ENCODE measurements at places on chromosomes 16 and 17.
A peak's percentile ranks its signal among the peaks of the same experiment; 100 is the strongest.

GRCh38 chr16:78778101-78779004 lies 678.9 kb downstream of the WWOX start:
- DNase-seq = no peak

GRCh38 chr16:81967358-81967757 lies 43.9 kb downstream of the SDR42E1 start:
- no peak for DNase-seq

GRCh38 chr17:79210638-79211037 lies 136.0 kb downstream of the ENGASE start:
- no peak for DNase-seq

- DNase-seq = peak; percentile 40
Observed at GRCh38 chr16:66549284-66550131, at the start of gene TK2. TK2 (minus strand) TSS chr16:66550122; CDS start chr16:66550061, 61 bp downstream.

DNA sequence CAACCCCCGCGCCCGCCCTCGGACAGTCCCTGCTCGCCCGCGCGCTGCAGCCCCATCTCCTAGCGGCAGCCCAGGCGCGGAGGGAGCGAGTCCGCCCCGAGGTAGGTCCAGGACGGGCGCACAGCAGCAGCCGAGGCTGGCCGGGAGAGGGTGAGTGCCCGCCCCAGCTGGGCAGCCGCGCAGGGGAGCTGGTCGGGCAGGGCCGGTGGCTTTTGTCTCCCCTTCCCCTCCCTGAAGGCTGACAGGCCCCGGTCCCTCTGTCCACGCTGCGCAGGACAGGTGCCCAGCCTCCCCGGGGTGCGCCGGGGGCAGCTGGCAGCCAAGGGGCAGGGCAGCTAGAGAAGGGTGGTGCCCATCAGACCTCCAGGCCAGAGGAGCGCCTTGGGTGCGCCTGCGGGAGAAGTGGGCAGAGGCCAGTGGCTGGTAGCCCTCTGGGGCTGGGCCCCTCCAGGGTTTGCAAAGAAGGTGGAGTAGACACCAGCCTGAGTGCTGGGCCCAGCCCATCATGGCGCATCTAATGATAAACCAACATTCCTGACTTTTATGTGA lies 278 bp downstream of the ITGB4 start:
- no peak for DNase-seq

DNA sequence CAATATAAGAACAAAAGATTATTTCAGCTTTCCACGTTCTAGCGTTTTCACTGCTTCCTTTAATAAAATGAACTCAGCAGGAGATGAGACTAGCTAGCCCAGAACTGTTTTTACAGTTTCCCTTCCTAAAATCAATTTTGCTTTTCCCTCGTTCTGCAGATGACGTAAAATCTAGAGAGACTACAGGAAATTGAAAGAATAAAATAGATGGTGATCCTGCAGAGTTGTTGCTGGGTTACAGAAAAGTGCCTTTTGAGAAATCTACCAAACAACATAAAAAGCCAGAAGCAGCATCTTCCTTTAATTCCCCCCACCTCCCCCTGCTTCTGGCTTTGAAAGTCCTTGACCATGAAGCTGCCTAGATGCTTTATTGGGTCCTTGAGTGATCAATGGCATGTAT lies 96.8 kb upstream of the CLEC3A start:
- no peak for DNase-seq

GRCh38 chr16:10729104-10730048 lies 14.3 kb upstream of the NUBP1 start:
- DNase-seq = no peak

DNA sequence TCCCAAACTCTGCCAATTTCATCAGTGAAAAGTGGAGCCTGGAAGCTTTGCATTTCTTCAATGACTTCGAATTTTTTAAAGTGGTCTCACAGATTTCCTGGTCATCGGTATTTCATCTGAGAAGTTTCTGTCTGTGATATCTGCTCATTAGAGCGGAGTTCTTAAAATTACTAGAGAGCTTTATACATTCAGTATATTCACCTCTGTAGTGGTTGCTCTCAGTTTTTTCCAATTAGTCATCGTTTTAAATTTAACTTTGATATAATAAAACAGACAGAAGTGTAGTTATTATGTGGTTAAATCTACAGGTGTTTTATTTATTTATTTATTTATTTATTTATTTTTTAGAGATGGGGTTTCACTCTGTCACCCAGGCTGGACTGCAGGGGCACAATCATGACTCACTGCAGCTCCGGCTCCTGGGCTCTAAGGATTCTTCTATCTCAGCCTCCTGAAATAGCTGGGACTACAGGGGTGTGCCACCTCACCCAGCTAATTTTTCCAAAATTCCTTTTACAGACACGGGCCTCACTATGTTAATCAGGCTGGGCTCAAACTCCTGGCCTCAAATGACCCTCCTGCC lies 16.0 kb downstream of the ARHGAP17 start:
- DNase-seq = no peak

- DNase-seq = no peak
Observed at GRCh38 chr17:75832164-75832651, 12.0 kb downstream of the UNC13D start.

DNA sequence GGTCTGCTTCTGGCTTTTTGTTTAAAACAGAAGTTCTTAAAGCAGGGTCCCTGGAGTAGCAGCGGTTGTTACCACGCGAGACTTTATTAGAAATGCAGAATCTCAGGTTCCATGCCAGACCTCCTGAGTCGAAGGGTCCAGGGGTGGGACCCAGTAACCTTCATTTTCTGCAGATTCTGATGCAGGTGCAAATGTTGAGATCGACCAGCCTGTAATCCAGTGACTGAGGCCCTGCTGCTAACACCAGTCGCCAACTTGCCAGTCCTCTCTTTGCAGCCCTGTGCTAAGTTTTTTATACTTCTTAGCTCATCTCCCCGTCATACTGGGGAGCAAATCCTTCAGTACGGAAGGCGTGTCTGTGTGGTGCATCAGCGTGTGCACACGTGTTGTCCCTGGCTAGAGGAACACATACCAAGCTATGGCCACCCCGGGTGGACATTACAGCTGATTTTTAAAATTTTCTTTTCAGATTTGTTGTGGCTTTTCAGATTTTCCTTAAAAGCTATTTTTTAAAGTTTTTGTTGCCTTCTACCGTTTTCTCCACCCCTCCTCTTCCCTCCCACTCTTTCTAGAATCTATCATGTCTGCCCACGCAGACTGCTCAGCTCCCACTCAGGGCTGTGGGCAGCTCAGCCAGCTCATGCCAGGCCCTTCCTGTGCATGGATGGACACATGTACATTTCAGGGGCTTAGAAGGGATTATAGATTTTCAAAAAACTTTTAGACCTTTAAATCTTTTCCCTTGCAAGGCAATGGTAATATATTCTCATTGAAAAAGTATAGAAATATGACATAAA lies 57.7 kb downstream of the MEAK7 start:
- no peak for DNase-seq

- DNase-seq = no peak
Observed at GRCh38 chr17:78991906-78992532, 12.3 kb upstream of the LGALS3BP start.

Measured in HAP-1 (cell line).